Fibroblast of gingiva (primary cell): ENCODE measurements at places on chromosomes 16 and 17.

GRCh38 chr16:67719778-67720144 lies 645 bp upstream of the GFOD2 start:
- DNase-seq = peak; percentile 47

DNA sequence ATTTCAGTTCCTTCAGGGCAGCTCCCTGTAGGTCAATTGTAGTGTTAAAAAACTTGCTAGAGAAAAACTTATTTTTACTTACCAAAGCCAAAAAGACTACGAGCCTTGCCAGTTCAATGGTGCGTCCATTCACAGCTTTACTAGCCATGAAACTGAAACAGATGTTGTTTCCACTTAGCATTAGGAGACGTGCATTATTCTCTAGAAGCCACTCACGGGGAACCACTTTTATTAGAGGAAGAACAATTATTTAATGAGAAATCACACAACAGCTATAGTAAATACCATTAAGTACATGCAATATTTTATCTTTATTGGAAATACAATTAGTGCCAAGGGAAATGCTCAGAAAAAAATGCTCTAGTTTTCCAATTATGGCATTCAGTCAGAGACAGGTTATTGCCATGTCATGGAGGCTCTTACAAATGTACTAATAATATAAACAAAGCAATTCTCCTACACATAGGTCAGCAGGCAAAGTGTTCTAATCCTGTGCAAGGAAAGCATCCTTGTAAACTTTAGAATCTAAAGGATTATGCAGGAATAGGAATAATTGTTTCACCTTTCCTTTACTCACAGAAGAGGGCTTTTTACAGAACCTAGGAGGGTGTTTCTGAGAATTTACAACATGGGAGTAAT lies 17.4 kb downstream of the LASP1NB start:
- no peak for DNase-seq

GRCh38 chr17:77548967-77549366 lies 408.2 kb downstream of the SEC14L1 start:
- no peak for DNase-seq

GRCh38 chr17:41396996-41397660 lies at the start of gene KRT31:
TSS of gene KRT31 (minus strand) at chr17:41397608. CDS start at chr17:41397539, 69 bp downstream.
- no peak for DNase-seq

DNA sequence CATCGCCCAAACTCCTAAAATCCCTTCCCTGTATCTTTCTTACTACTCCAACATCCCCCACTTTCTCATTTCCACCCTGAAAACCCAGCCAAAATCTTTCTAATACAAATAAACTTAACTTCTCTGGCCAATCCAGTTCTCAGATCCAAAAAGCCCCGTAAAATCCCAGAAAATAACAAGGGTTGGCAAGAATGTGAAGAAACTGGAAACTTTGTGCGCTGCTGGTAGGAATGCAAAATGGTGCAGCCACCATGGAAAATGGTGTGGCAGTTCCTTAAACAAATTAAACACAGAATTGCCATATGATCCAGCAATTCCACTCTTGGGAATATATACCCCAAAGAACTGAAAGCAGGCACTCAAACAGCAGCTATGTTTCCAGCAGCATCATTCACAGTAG lies 24.1 kb downstream of the LRRC75A start:
- DNase-seq = no peak

DNA sequence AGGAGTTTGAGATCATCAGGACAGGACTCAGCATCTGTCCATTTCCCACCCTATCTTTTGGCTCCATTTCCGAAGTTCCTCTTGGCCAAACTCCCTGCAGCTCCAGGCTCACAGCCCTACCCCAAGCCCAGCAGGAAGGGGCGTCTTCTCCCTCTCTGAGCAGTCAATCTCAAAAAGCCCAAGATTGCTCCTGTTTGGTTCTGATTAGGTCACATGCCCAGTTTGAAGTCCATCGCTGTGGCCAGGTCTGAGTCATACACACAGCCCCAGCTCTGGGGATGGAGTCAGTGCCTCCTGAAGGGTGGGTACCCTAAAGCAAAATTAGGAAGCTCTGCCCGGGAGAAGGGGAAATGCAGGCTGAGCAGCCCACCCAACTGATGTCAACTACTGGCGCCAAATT lies 23.9 kb downstream of the SNX20 start:
- no peak for DNase-seq

DNA sequence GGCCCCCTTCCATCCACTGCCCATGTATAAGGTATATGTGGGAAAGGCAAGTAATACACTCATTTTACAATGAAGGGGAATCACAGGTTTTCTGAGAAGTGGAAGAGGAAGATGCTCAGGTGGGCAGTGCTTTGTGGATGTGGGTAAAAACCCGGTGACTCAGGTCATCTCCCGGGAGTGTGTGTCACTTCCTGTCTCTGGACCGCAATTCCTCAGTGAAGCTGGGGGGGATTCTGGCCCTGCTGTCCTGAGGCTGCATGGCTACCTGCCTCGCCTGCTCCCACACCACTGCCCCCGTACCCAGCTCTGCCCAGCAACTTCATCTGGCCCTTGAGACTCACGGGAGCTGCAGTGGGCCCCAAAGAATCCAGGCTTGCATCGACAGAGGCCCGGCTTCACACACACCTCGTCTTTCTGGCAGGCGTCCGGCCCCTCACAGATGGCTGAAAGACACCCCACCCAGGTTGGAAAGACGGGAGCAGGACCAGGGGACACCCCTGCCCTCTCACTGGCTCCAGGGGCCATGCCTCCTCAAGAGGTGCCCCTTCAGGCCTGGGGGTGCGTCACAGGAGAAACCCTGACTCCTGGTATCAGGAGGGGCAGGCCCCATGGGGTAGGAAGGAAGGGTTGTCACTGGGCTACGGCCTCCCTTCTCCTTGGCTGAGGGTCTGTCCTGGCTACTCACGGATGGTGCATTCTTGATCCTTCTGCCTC lies 882 bp downstream of the SCARF1 start:
- no peak for DNase-seq

GRCh38 chr17:81486199-81486810 lies 26.3 kb downstream of the ACTG1 start:
- DNase-seq = no peak

GRCh38 chr16:3115561-3115960 lies 3.2 kb downstream of the ZNF205 start:
- DNase-seq = no peak

DNA sequence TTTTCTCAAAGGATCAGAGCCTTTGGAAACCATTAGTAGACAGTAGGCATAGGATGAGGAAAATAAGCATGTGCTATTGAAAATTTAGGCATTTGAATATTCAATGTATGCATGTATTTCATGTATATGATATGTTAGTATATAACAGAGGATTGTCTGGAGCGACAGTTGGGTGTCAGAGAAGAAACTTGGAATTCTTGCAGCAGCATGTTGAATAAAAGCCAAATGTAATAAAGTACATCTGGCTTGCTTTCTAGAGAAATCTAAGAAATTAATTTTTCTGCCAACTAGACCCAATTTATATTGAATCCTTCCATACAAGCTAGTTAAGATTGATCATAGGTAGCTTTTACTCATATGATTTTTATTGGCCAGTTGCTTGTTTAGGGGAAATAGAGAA lies 578.8 kb downstream of the CDH11 start:
- DNase-seq = no peak

DNA sequence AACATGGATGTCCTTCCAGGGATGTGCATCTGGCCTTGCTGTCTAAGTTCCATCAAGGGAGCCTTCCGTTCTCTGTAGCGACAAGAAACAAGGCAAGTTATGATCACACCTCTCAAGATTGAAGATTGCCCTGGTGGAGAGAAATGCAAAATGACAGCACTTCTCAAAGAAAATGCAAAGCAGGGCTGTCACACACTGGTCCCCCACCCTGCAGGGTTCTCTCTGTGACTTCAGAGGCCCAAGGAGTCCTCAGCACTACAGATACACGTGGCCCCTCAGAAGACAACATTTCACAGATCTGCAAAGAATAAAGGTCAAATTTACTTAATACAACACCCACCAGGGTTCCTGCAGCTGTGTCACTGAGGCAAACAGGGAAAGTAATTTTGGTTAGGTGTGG lies 60.7 kb upstream of the TEX2 start:
- DNase-seq = no peak

DNA sequence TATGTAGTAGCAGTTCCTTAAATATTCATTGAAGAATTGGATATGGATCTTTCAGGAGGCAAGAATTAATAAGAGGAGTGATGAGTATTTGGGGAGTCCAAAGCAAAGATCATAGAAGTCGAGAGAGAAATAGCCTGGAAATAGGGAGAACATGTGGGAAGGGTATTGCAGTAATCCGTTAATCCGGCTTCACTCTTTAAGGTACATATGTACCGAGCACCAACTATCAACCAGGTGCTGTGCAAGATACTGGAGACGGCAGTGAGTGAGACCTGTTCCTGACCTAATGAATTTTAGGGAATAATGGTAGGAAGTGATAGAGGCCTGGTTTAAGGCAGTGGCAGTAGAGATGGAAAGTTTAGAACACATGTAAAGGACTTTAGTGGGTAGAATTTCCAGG lies 1.1 kb downstream of the ELP5 start:
- DNase-seq = no peak

- no peak for DNase-seq
Observed at GRCh38 chr17:19336938-19337711, 25.4 kb downstream of the B9D1 start.

GRCh38 chr16:88792078-88792550 lies 7.1 kb upstream of the PIEZO1 start:
- no peak for DNase-seq

DNA sequence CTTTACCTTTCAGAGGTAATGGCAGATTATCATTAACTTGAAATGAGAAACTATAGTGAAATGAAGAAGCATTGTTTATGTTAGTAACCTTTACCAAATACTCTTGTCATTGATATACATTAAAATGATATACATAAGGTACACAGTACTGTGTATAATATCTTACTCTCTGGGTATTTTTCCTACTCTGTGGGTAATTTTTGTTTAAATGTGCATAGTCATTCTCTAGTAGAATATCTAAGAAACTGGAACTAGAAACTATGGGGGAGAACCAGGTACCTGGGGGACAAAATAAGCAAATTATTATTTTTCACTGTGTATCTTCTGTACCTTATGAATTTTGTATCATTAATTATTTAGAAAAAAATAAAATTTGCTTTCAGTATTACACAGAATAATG lies 20.6 kb upstream of the PHAF1 start:
- DNase-seq = no peak

DNA sequence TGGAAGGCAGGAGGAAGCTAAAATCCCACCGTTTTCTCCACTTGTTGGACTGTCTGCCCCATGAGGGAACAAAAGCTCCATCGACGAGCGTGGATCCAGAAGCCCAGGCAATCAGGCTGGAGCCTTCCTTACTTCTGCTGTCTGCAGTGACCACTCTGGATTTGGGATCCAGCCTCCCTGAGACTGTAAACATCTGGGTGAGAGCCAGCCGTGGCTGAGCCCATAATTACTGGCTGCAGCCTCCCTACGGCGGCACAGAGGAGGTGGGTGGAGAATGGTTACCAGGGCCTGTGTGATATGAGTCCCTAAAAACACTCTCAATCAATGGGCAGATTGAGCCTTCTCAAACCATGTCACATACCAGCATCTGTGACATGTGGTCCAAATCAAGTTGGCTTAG lies 158.2 kb downstream of the FOXL1 start:
- DNase-seq = no peak

DNA sequence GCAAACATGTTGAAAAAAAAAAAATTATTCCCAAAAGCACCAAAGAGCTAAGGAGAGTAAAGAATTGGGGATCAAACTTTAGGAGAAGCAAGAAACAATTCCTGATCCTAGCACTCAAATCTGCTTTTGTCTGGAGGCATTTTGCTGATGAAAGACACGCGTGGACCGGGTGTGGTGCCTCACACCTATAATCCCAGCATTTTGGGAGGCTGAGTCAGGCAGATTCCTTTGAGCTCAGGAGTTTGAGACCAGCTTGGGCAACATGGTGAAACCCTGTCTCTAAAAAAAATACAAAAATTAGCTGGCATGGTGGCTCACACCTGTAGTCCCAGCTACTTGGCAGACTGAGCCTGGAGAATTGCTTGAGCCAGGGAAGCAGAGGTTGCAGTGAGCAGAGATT lies 35.4 kb downstream of the ZFP90 start:
- no peak for DNase-seq

DNA sequence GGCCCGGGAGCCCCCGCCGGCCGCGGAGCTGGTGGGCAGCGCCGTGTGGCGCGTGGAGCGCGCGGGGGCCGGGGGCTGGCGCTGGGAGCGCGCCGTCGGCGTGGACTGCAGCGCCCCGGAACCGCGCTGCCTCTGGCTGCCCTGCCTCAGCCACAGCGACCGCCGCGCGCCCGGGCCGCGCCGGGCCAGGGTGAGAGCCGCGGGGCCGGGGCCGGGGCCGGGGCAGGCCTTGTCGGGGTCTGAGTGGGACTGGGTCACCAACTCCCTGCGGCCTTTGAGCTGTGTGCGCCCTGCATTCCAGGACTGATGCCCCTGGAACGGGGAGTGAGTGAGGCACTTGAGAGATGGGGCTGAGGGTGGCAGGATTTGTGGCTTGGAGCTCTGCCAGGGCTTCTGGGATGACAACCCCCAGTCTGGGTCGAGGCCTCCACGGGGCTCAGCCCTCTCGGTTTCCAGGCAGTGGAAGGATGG lies 25.7 kb downstream of the ARHGAP23 start:
- DNase-seq = peak; percentile 43

DNA sequence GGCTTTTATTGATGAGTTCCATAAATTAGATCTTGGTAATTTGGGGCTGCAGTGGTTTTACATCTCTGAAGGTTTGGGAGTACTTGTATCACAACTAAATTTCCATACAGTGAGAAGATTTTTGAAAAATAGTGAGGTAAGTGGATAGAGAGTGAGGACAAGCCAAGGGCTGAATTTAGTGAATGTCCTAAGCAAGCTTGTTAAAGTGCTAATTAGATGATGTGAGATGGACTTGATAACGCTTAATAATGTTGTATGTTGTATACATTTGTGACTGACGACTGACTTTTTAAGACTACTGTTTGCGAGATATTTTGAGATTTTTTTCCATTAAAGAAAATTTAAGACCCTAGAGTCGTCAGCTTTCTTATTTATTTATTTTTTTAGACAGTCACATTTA lies 3.9 kb downstream of the NFATC3 start:
- no peak for DNase-seq

DNA sequence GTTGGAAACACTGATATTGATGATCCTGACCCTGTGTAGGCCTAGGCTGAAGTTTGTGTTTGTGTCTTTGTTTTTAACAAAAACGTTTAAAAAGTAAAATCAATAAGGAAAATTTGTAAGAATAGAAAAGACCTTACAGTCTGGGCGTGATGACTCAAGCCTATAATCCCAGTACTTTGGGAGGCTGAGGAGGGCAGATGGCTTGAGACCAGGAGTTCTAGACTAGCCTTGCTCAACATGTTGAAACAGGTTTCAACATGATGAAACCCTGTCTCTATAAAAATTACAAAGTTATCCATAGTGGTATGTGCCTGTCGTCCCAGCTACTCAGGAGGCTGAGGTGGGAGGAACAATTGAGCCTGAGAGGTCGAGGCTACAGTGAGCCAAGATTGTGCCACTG lies 18.3 kb upstream of the TOM1L1 start:
- no peak for DNase-seq

- no peak for DNase-seq
Observed at GRCh38 chr17:42999003-42999525, 845 bp downstream of the RPL27 start.

GRCh38 chr17:65783845-65784334 lies 222.4 kb upstream of the AXIN2 start:
- DNase-seq = peak; percentile 81
